Stimulated activated CD4-positive, alpha-beta T cell treated with anti-CD3 and anti-CD28 coated beads, Interleukin-12 subunit alpha, Interleukin-12 subunit beta, amount 100 ng/mL, for 24 hours (primary cell): ENCODE measurements at places on chromosomes 4 and X.

DNA sequence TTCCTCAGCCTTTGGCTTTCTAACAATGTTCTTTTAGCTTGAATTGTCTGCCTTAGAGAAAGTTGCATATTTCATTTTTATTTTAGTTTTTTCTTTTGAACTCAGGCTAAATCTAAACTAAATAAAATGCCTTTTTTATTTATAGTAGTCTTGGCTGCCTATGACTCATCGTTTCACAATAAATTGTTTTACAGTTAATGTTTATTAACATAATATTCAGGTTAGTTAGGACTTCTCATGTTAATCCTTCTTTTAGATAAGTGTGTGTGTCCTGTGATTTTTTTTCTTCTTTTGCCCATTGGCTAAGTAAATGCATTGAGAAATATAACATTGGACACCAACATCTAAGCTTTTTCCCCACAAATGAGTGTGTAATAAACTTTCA is 1.6 kb downstream of the RP2 start:
- no peak for DNase-seq

- DNase-seq: no peak
These were observed 173.9 kb downstream of the GRXCR1 start for GRCh38 chr4:43066415-43066814.

- no peak for DNase-seq
These were observed 34.4 kb downstream of the HPF1 start for GRCh38 chr4:169723207-169723965.

DNA sequence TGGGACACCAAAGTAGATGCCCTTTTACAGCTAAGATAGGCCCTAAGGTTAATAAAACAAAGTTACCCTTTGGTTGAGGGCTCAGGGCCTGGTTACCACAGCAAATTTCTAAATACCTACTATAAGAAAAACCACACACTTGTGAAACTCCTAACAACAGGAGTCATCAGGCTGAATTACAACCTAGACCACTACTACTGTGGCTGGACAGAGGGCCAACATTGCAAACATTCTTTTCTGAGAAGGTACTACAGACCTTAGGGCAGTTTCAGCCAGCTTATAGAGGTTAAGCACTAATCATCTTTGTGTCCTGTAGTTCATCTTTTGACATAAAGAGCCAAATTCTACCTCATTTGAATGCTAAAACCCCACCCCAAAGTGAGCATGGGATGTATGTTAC is 504.0 kb downstream of the RAPGEF2 start:
- DNase-seq: no peak

DNA sequence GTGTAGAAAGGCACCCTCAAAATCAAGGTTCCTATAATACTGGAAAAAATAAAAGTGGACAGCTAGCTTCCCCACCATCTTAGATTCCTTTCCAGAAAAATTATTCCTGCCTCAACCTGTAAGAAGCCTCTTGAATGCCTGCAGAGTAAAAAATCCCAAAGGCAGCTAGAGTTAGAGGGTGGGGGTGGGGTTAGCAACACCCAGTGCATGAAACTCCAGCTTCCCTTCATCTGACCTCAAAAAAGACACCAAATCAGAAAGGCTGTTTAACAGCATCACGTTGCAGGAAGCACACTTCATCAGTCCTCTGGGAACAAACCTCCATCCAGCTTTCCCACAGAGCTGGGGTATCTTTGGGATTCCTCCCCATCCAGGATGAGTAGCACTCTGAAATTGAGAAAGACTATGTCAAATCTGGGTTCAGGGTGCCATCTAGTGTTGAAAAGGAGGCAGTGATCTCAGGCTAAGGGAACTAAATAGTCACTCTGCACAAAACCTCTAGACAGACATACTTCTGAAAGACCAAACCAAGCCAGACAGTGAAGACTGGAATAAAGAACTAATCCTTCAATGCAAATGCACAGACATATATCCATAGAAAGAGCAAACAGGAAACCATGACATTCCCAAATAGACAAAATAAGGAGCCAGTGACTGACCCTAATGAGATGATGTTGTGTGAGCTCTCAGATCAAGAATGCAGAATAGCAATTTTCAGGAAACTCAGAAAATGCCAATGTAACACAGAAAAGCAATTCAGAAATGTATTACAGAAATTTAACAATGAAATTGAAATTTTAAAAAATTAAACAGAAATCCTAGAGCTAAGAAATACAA is 97.9 kb downstream of the ARHGEF9 start:
- no peak for DNase-seq

DNA sequence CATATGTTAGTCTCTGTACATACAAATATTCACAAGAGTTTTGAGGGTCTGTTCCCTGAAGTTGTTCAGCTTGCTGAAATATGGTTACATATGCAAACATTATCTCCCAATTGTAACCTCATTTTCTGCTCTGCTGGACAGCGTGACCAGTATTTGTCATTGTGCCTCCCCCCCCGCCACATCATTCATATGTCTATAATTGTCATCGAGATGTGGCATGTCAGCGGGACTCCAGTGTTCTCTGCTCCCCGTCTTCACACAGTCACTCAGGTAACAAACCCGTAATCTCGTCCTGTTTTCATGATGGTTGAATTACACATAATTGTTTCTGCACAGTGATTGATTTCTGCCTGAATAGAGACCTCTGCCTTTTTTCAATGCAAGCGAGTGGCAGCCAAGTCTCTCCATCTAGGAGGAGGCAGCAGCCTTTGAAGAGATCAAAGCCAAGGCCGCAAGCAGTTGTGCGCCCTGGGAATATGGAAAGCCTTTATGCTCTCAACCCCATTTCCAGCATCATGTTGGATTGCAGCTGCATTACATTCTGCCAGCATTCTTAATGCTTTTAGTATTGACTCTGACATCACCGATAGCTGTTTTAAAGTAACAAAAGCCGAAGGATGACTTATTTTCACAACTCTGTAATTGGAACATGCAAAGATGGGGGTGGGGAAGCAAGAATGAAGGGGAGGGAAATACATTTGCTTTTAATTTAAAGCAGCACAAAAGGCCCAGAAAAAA is 27.4 kb downstream of the LEF1 start:
- DNase-seq: no peak

DNA sequence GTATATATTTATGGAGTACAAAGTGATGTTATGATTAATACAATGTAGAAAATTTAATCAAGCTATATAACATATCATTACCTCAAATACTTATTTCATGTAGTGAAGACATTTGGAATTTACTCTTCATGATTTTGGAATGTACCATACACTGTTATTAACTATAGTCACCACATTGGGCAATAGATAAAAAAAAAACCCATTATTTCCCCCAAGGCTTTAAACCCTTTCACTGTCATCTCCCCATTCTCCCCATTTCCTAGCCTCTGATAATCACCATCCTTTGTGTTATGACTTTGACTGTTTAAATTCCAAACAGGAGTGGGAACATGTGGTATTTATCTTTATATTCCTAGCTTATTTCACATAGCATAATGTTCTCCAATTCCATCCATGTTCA is 2189.1 kb upstream of the AGA start:
- no peak for DNase-seq

- no peak for DNase-seq
These were observed 17.7 kb upstream of the STIM2 start for GRCh38 chr4:26842911-26843310.
